ENCODE measurements at places on chromosomes 3 and 15.

DNA sequence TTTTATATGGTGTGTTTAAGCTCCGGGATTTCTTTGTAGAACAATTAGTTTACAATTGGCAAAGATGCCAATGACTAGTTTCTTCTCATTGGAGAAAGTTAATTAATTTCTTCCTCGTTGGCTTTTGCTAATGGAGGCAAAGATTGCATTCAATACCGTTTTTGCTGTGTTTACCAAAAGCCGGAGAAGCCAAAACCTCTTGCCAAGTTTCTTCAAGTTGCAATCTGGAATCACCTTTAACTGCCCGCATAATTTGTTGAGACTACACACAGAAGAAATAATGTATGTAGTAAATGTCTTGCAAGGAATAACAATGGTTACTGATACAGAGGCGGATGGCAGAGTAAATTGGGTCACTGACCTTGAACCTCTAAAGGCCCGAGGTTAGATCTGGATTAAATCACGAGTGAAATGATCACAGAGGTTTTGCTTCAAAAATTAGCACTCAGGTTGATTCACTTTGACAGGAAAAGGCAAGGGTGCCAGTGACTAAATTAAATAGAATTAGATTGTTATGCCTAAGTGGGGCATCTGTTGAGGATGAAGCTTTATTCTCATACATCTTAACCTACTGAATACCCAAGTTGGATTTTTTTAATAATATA, 732.1 kb upstream of the NR2F2 start:
- no peak for DNase-seq

DNA sequence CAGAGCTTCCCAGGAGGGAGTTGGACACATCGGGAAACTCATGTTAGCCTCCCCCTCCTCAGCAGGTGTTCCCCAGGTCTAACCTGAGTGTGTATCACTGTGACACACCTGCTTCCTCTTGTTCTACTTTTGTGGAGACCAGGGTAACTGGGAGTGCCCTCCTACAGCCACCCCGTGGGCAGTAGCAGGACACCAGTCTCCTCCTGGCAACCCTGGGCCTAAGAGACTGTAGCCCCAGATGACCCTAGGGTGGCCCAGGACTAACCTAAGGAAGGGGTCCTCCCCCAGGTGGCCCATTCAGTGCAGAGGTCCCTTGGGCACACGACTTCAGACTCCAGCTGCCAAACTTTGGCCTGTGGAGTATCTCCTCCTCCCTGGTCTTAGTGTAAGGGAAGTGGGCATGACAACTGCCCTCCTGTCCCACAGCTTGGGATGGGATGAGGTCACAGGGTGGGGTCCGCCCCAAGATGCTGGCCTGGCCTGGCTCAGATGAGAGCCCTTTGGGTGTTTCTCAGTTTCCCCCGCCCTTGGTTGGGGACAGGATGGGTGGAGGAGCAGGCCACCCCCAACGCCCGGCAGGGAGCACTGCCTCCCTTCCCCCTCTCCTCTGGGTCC, 4.8 kb downstream of the CSK start:
- DNase-seq: no peak

- no peak for DNase-seq
Observed at GRCh38 chr3:150421799-150422548, 13.9 kb downstream of the TSC22D2 start.

- no peak for DNase-seq
Observed at GRCh38 chr15:78049691-78050440, 27.6 kb downstream of the TBC1D2B start.

DNA sequence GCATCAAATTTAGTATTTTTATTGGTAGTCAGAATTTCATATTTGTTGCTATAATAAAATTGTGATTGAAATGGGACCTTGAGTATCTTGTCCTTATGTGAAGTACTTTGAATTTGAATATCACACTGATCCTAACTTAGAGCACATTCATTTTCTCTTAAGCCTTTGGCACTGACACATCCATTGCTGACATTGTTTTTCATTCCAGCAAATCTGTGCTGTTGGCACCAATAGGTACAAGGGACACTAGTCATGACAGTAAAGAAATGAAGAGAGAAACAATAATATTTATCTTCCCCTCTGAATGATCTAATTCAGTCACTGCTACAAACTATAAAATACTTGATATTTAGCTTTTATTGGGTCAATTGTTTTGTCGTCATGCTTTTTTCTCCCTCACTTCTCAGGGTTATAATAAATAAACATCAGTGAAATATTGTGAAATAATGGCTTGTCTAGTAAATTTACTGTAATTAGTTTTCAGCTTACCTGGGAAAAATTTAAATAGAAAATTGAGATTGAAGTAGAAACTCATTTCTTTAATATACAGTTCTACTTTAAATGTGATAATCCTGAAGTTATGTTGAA, 166.8 kb upstream of the MLF1 start:
- DNase-seq: no peak

GRCh38 chr3:190546881-190547510, 33.1 kb downstream of the IL1RAP start:
- DNase-seq: no peak

DNA sequence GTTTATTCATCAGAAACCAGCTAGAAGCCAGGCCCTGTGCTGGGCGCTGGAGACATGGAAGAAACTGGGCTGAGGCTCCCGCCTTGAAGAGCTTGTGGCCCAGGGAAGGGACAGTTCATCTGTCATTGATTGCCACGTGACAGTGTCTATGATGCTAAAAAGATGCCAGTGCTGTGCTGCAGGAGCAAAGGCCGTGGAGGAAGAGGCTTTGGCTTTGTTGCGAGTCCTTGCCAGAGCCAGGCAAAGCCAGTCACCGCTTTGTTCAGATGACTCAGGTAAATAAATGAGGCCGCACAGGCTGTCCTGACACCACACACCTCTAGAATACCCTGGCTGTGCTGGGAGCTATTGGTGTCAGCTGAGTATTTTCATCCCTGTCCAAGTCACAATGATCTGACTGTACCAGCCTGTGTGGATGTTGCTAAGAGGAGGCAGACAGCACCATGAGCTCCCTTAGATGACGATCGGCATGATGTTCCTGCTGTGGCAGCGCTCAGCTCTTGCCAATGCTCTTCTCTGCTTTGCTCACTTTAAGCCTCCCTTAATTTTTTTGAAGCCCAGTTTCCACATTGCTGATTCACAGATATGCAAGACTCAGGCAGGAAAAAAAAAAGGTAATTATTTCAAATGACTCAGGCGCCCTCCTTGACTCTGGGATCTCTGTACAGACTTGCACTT, 77.5 kb downstream of the CCNL1 start:
- DNase-seq: no peak

- DNase-seq: no peak
Observed at GRCh38 chr15:68792901-68793766, 27.6 kb downstream of the ANP32A start.

GRCh38 chr3:130411320-130411719, 65.8 kb downstream of the COL6A5 start:
- no peak for DNase-seq

DNA sequence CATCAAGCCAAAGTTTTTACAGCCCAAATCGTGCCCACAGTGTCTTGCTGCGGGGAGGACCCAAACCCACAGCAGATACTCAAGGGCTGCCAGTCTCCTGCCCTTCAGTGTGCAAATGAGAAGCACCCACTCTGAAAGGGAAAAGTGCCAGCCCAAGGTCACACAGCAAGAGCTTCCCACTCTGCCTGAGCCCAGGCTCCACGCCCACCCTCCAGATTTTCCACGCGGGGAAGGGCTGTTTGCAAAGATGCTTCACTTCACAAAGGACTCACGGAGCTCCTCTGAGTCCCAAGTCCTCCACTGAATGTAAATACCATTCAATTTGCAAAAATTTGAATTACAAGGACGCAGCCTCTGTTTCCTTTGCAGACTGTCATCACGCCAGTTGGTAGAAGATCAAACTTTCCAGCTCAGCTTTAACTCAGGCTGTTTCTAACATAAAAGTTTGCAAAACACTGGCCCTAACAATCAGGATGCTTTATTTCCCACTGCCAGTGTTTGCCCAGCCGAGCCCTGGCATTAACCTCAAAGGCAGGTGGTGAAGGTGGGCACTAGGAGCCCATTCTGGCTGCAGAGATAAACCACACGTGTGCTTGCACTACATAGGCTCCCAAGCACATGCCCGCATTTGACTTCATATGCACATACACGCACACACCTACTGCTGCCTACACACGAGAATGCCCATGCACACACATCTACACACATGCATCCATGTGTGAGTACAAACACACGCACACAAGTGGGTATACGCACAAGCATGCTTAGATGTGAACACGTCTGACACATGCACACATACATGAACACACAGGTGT, 7.6 kb downstream of the CACNA2D2 start:
- DNase-seq: no peak

- no peak for DNase-seq
Observed at GRCh38 chr3:171690281-171690680, 120.0 kb downstream of the PLD1 start.

DNA sequence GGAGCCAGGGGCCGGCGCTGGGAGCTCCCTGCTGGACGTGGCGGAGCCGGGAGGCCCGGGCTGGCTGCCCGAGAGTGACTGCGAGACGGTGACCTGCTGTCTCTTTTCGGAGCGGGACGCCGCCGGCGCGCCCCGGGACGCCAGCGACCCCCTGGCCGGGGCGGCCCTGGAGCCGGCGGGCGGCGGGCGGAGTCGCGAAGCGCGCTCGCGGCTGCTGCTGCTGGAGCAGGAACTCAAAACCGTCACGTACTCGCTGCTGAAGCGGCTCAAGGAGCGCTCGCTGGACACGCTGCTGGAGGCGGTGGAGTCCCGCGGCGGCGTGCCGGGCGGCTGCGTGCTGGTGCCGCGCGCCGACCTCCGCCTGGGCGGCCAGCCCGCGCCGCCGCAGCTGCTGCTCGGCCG, 1.5 kb downstream of the SMAD6 start:
- DNase-seq: no peak
